ENCODE measurements at places on chromosomes 5 and 9. TPM values are rescaled to one million over a fixed set of nuclear protein-coding genes. Genes with fewer than 3 reads are reported as not detected.
A peak's percentile ranks its signal among the peaks of the same experiment; 100 is the strongest.

The DOCK8 gene
- 10.9 TPM for polyA plus RNA-seq

DNA sequence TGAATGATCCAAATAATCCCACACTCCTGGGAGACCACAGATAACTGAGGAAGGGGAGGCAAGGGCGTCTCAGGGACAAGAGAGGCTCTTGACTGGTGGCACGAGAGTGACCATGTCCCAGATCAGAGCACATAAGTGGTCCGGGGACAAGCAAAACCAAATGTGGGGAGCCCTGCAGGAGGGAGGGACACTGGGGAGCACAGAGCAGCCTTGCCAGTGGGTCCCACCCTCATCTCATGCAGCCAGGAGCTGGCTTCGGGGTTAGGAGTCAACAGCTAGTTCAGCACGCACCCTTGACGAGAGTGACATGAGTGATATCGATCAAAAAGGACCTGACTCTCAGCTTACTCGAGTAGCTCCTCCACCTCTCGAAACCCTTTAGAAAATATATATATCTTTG lies 16.5 kb upstream of the UBE2QL1 start:
- DNase-seq = no peak

GRCh38 chr9:125655691-125656410 lies 51.2 kb downstream of the MAPKAP1 start:
- no peak for DNase-seq

The FLT4 gene
- 24.5 TPM for polyA plus RNA-seq

GRCh38 chr5:7927466-7928375 lies 58.8 kb downstream of the MTRR start:
- peak; percentile 43 for DNase-seq

GRCh38 chr5:104952876-104953275 lies 1390.3 kb upstream of the NUDT12 start:
- no peak for DNase-seq

GRCh38 chr5:67404256-67405100 lies 207.9 kb upstream of the CD180 start:
- DNase-seq = no peak

The SH3TC2 gene
- polyA plus RNA-seq = 0.88 TPM

The FAM174A gene
- polyA plus RNA-seq = 25.3 TPM

The PIP5KL1 gene
- polyA plus RNA-seq = 1.1 TPM

- DNase-seq = no peak
Observed at GRCh38 chr9:127368852-127369402, 28.0 kb upstream of the SLC2A8 start.

- no peak for DNase-seq
Observed at GRCh38 chr9:136309101-136309801, 5.4 kb upstream of the CCDC187 start.

DNA sequence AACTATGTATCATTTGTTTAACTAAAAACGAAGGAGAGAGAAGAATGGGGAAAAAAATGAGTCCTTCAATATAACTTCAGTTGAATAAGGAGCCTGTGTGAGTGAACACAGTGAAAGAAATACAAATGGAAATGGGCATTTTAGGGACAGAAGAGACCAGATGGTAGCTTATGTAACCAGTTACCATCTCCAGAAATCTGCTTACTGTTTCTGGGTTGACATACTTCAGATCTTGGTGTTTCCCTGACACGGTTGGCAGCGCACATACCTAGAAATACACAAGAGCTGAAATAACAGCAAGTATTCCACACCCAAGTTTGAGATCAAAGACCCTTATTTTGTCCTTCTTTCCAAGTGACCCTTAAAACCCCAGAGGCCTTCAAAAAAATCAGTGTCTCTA lies 14.9 kb upstream of the GFRA3 start:
- DNase-seq = no peak

The CD14 gene
- polyA plus RNA-seq = 5.6 TPM

DNA sequence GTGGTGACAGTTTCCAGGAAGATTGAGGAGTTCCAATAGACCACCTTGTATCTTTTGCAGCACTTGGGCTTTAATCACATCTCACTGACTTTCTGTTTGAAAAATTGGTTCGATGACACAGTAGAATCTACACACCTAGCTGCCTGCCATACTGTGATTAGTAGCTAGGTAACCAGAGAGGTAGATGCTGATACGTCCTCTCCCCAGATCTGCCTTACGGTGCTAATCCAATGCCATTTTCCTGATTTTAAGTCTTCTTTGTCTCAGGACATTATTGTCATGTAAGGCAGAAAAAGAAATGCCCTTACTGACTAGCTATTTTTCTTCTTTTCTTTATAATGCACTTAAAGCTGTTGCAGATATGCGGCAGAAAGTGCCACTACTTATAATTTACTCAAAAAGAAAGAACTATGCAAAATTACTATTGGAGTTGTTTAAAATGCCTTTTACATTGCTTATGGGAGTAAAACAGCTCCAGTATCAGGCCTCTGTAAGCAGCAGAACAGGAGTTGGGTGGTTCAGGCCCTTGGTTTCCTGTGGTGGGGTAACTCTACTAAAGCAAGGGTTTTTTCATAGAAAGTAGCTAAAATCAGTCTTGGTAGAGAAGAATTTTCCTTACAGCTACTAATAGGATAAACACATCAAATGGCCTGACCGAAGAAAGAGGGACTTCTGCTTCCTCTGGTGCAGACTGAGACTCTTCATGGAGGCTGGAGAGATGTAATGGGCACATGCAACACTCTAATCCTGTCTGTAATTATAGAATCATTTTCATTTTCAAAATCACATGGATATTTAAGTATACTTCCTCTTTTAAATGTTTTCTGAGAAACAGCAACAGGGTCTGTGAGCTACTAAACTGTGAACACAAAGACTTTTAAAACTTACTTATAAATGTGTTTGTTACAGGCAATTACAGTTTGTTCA lies 177.2 kb downstream of the MAPKAP1 start:
- no peak for DNase-seq

DNA sequence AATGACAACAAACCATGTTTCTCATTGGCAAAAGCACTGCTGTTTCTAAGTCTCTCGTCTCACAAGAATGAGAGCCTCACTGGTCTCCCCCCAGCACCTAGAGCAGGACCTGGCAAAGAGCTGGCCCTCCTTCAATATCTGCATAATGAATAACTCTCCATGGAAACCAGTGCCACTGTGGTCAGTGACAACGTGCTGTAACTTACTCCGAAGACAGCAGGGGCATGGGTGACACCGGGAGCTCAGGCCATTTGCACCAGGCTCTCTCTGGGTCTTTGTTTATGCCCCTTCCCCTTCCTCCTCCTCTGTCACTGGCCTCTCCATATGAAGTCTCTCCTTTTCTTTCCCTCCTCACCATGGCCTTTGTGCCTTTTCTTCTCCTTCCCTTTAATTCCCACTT lies 33.3 kb downstream of the TAS2R1 start:
- no peak for DNase-seq

The SPINK6 gene
- not detected for polyA plus RNA-seq

- no peak for DNase-seq
Observed at GRCh38 chr5:5146530-5147160, 6.5 kb downstream of the ADAMTS16 start.

The SLC36A2 gene
- 6.2 TPM for polyA plus RNA-seq

DNA sequence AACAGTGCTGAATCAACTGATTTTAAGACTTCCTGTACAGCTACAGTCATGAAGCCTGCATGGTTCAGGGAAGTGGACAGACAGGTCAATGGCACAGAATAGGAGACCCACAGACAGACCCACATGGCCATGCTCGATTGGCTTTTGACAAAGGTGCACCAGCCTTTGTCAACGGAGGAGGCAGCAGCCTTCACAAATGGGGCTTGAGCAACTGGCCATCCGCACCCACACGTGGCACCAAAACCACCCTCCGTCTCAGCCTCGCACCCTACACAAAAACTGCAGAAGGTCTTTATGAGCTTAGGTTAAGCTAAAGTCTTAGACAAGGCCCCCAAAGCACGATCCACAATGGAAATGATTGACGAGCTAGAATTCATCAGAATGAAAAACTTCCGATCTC lies 59.5 kb upstream of the UBAC1 start:
- DNase-seq = no peak

The ANKRD31 gene
- polyA plus RNA-seq = 0.68 TPM

- DNase-seq = no peak
Observed at GRCh38 chr5:60219921-60220320, 326.4 kb upstream of the PDE4D start.

DNA sequence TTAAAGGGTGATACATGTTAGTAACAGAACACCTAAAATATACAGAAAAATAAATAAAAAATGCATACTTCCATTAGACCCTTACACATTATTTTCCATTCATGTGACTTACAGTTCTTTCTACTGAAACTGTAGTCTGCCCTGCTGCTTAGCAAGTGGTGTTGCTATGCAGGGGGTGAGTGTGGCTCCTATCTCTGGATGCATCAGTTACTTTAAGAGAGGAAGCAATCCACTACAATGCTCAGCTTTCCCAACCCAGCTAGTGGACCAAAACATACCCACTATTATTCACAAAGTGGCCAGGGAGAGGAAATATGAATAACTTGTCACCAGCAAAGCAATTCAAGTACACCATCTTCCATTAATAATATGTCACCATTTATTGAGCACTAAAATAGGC lies 121.8 kb downstream of the DOCK2 start:
- DNase-seq = no peak

The TTC16 gene
- polyA plus RNA-seq = 0.20 TPM

The DRD1 gene
- polyA plus RNA-seq = not detected

DNA sequence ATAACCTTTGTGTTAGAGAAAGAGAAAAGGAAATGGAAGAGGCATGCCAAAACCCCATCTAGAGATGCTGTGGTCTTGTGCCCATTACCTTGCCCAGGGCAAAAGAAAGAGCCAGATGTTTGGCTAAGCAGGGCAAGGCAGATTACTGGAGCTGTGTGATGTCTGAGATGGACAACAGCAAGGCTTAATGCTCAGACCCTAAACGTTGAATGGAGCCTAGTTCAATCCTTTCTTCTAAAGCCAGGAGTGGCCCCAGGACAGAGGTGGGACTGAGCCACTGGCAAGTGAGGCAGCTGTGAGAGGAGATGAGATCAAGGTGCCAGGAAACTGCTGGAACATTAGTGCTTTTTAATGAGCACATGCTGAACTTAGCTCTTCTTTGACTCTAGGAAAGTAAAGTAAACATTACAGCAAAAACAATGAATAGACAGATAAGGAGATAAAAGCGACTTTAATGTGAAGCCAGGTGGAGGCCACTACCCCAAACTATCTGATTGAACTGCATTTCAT lies 143.0 kb upstream of the EGFLAM start:
- DNase-seq = no peak

- DNase-seq = no peak
Observed at GRCh38 chr9:109590966-109591365, 92.9 kb upstream of the PTPN3 start.

DNA sequence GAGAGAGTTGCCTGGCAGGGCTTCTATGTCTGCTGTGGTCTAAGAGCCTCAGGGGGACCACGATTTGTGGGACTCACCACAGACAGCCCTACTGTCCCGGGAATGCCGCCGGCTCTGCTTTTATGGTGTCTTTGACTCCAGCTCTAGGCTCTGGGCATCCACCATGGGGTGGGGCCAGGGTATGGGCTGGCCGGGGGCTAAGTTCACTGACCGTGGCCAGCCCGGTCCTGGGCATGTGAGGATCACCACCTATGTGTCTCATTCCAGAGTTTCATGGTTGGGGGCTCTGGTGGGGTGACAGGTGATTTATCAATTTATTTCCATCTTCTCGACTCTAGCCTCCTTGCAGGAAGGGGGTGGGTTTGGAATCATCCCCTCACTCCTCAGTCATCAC lies 139.4 kb downstream of the GADD45G start:
- no peak for DNase-seq

DNA sequence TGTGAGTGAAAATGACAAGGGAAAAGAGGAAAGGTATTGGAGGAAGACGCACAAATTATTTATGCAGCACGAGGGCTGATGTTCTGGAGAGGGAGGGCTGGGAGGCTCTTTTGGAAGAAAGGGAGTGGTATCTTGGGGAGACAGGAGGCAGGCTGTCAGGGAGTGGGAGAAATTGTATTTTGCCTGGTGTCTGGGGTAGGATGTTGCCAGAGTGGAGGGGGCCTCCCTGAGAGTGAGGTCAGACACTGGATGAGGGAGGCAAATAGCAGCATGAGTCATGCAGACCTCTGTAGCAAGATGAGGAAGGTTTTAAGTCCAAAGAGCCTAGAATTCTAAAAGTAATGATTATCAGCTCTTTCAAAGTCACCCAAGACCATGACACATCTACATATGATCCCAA lies 158.0 kb downstream of the DMRT2 start:
- no peak for DNase-seq

GRCh38 chr5:6712577-6713273 lies 507 bp upstream of the TENT4A start:
- DNase-seq = peak; percentile 93

The PCDHA2 gene
- 0.23 TPM for polyA plus RNA-seq

- DNase-seq = no peak
Observed at GRCh38 chr5:166285361-166285760, 2006.1 kb upstream of the WWC1 start.

The PDCD1LG2 gene
- 0.10 TPM for polyA plus RNA-seq

- no peak for DNase-seq
Observed at GRCh38 chr5:171715551-171715950, 70.1 kb upstream of the SMIM23 start.

The CNOT6 gene
- polyA plus RNA-seq = 62.4 TPM

DNA sequence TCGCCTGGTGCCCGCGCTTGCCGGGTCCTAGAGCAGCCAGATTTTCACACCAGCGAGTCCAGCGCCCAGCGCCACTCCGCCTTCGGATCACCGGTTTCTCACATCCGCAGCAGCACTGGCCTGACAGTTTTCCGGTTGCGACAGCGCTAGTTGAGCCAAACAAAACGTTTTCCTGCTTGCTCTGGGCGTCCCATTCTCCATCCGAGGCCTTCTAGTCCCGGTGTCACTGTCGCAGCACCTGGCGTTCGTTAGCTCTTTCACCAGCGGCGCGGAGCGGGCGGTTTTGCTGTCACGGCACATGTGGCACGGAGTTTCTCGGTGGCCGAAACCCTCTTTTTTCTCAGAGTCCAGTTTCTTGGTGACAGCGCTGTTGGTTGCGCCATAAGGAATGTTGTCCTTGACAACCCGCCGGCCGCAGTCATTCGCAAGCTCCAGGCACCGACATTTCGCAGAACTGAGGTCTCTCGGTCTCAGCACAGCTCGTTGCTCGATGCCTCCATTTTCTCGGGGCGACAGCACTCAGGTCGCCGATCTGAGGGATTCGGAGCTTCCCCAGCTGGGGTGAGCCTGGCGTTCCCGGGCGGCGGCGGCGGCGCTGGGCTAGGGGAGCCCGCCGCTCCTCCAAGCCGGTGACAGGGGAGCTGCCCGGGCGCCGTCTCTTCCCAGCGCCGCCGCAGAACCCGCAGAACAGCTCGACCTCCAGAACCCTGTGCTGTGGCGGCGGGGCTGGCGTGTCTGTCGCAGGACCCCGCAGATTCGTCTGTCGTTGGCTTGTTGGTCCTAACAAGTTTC lies 47.8 kb downstream of the ANXA2R start:
- DNase-seq = no peak

GRCh38 chr9:19408316-19408692 lies 505 bp upstream of the ACER2 start:
- no peak for DNase-seq

GRCh38 chr9:1086517-1086916 lies 36.4 kb downstream of the DMRT2 start:
- no peak for DNase-seq

GRCh38 chr9:106891286-106891685 lies 28.3 kb downstream of the ZNF462 start:
- no peak for DNase-seq

Data from right renal cortex interstitium (tissue), 3 donors.